Mammary epithelial cell (primary cell): ENCODE measurements at places on chromosomes 2 and 18.

DNA sequence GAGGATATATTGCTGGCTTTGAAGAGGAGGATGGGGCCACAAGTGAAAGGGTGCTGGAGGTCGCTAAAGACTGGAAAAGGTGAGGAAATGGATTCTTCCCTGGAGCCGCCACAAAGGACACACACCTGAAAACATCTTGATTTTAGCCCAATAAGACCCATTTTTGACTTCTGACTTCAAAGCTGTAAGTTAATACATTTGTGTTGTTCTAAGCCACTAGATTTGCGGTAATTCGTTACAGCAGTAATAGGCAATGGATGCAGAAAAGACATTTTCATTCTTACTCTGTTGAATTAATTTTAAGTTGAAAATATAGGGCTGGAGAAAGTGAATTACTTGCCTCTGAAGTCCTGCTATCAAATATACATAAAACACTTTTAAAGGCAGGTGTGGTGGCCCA, 117.7 kb upstream of the RAB12 start:
- DNase-seq: no peak

DNA sequence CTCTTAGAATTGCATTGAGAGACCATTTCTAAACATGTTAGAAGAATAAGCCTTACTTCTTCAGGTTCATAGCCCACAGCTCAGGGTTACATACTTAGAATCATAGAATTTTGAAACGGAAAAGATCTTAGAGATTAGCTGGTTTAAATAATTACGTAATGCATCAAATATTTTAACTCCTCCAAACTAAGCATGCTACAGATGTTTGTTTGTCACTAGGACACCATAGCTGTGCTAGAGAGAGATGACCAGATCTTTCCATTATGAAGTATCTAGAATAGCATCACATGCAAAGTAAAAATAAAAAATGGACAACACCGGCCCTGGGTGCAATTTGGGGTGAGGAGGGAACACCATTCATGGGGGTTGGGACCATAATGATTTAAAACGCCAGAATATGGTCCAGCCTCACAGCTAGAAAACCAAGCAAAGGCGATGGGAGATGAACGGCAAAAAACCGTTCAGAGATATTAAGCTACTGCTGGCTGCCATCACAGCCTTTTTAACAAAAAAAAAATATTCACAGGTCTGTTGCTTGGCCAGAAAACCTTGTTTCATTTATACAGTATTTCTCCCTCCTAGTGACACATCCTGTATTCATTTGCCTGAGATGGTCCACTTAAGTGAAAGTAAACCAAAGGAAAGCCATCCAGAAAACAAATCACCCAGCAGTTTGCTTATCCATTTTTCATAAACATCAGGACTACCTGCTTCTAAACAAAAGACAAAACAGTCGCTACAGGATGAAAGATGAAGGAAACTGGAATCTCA, 94.2 kb downstream of the EPHA4 start:
- no peak for DNase-seq

- DNase-seq: no peak
Observed at GRCh38 chr2:7961550-7961949, 720.3 kb upstream of the ID2 start.

DNA sequence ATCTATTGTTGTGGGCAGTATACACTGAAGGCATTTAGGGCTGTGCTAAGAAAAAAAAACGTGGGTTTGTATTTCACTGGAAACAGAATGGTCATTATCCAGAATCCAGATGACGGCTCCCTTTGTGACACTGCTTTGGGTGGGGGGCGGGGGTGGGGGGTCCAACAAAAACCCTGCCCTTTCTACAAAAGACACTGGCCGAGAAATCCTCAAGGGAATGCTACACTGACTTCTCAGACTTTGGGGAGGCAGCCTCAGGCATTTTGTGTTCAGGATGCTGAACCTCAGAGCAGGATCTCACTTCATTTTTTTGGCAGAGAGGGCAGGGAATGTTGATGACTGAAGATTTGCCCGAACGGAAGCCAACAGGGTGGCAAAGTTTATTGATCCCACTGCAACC, 417.1 kb downstream of the HRH4 start:
- DNase-seq: no peak

DNA sequence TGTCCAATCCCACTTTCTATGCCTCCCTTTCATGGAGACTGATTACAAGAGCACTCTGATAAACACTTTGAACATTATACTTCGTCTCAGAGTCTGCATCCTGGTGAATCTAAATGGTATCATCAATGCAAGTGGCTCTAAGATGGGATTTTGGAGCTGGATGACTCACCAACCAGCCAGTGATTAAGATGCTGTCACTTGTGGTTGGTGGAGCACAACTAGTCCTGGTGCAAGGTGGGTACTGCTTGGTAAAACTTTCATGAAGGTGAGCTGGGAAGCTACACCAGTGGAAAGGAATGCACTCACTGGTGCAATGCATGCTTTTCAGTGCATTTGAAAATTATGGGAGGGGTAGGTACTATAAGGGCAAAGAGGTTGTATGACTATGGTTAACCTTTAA, 137.7 kb upstream of the TRIB2 start:
- DNase-seq: peak; percentile 25

GRCh38 chr2:200258881-200259576, 47.5 kb upstream of the SPATS2L start:
- peak; percentile 85 for DNase-seq

- DNase-seq: peak; percentile 24
Observed at GRCh38 chr2:73156539-73157124, 43.9 kb upstream of the RAB11FIP5 start.

DNA sequence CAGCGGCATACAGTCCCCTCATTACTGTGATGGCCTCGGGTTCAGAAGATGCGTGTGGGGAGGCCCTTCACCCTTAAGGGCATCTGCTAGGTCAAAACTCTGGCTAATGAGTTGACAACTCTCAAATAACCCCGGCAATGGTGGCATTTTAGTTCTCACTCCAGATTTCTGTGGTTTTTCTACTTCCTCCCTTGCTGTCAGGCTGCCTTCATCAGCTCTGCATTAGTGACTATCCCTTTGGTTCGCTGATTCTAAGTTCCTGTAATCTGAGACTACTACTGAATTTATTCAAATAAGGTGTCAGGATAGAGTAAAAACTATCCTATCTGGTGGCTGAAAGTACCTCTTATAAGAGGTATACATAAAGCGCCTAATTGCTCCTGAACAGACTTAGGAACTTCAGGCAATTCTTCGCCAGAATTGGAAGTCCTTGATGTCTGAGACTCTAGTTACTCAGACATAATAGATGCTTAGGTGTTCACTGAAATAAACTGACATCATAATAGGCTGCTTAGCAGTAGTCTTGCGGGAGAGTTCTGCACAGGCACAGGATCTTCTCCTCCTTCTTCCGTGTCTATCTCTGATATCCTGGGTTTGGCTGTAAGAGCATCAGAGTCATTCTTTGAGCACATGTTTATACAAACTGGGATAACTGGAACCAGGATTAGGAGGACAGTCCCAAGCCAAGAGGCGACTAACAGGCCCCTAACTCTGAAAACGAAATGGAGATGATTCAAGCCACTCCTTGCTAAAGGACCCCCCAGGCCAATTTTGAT, 194.5 kb downstream of the DNER start:
- DNase-seq: no peak

- no peak for DNase-seq
Observed at GRCh38 chr2:83661711-83662110, 797.4 kb downstream of the SUCLG1 start.

DNA sequence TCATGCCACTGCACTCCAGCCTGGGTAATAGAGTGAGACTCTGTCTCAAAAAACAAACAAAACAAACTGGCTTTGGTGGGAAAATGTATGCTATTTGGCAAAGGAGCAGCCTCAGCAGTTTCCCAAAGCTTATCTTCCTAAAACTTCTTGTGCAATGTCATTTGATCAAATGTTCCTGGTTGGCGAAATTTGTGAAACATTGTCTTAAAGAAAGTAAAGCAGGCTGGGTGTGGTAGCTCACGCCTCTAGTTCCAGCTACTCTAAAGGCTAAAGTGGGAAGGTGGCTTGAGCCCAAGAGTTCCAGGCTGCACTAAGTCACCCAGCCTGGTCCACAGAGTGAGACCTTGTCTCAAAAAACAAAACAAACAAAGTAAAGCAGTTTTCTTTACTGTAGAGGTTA, 17.3 kb upstream of the TAF4B start:
- no peak for DNase-seq

- DNase-seq: no peak
Observed at GRCh38 chr2:164068063-164068462, 332.3 kb upstream of the FIGN start.

- DNase-seq: no peak
Observed at GRCh38 chr2:10375570-10376281, 72.4 kb downstream of the ODC1 start.
